RPMI7951 (cell line): ENCODE measurements at places on chromosomes 1 and 21. TPM values are rescaled to one million over a fixed set of nuclear protein-coding genes. Genes with fewer than 3 reads are reported as not detected.

DNA sequence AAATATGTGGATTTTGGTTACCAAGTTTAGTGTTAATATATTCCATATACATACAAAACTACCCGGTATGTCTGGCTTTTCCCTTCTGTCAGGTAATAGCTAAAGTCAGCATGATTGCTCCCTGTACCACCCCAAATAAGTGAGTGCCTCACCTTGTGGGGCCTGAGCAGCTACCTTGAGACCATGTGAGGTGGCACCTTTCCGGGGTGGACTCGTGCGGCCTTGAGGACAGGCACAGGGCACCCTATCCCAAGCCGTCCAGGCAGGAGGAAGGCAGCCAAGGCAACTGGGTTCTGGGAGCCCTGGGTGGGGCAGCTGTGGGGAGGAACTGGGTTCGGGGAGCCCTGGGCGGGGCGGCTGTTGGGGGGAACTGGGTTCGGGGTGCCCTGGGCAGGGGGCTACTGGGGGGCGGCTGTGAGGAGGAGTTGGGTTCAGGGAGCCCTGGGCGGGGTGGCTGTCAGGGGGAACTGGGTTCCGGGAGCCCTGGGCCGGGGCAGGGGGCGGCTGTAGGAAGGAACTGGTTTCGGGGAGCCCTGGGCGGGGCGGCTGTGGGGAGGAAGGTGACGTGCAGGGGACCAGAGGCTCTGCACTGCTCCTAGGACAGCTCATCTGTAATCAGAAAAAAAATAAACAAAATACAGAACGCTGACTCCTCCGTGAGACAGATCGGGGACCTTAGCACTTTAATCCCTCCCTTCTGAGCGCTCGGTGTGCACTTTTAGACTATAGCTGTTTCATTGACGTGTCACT lies 63.3 kb downstream of the POFUT2 start:
- no peak for DNase-seq

- DNase-seq, result no peak
Observed at GRCh38 chr1:5399771-5400170, 592.5 kb downstream of the NPHP4 start.

DNA sequence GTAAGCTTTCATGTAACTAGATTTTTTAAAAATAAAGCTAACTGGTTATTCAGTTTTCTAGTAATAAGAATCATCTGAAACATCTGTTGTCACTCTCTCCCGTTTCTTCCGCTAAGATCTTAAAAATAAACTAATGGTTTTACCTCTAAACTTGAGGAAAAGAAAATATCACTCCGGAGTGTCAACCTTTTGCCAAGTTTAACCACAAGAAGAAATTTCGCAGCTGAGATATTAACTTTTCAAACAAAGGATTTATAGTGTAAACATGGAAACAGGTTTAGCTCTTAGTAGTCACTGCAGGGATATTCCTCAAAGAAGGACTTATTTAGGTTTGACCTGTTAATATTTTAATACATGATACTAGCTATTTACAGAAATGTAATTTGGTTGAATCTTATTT lies 954.9 kb downstream of the ADGRL2 start:
- no peak for DNase-seq

DNA sequence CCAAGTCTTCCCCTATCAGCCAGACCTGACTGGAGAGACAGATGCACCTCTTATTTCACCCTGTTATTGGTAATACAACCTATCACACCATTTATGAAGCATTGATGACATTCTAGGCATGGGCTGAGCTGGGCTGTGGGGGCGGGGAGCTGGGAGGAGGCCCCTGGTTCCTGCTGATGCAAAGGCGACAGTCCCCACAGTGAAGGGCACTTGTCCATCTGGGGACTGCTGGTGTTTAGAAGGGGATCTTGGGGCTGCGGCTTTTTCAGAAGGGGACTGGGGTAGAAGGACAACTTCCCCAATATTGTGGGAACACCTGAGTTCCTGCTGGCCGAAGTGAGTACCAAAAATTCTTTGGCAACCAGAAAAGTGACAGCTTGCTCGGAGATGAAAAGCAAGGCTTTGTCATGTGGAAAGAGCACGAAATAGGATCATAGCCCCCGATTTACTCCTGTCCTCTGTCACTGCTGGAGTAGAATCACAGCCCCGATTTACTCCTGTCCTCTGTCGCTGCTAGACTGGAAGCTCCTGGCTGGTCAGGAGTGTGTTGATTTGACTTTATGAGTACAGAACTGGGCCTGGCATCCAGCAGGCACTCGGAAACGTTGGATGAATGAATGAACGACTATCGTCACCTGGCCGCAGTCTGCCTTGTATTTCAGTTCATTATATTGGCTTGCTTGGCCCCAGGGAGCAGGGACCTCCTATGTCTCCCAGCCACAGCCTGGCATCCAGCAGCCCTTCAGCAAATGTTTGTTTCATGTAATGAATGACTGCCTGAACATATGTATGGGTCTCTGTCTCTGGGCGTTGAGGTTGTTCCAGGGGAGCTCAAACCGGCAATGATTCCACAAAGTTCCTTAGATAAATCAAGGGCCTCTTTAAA lies 16.5 kb upstream of the ETV3L start:
- DNase-seq, result no peak

GRCh38 chr1:31549809-31550620 lies 26.3 kb upstream of the TINAGL1 start:
- DNase-seq, result peak; percentile 35

GRCh38 chr1:160522622-160523345 lies at the start of gene SLAMF6:
SLAMF6 (minus strand) TSS chr1:160523255; CDS start chr1:160523192, 63 bp downstream.
- DNase-seq, result no peak

DNA sequence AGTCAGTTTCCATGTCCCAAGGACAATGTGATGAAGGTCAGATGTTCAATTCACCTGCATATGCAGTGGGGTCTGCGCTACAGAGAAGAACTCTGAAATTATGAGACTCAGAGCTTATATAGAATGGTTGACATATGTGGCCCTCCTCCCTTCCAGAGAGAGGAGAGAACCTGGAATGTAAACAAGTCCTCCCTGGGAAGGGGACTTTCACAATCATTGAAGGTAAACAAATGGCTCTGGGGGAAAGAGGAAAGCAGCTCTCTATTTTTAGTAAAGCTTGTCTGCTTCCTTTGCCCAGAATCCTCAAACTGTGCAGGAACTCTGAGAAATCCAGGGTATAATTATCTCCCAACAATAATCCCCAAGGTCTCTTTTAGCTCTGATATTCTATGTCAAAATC lies 9.8 kb downstream of the OVGP1 start:
- DNase-seq, result no peak

DNA sequence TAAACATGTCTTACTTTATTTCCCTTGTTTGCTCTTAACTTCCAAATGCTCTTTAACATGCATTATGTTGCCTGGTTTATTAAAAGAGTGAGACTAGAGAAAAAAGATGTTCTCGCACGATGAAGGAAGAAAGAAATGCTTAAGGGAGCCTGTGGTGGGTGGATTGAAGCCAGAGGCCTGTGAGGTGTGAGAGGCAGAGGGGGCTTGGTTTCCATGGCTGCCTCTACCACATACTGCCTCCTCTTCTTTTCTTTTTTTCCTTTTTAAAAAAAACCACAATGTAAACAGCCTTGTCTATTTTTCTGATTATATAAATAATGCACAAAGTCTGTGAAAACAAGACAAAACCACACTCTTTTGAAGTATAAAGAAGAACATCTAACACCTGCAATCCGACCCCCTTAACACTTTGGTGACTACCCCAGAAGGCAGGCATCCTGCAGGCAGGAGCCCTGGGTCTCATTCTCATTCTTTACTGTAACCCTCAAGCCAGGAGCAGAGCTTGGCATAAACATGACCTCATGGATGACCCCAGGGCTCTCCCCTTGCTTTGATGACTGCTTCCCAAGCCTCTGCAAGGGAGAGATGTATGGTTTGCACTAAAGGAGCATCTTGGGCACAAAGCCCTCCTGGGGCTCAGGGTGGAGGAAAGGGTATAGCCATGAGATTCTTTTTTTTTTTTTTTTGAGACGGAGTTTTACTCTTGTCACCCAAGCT lies 10.1 kb upstream of the PARP1 start:
- DNase-seq, result no peak

DNA sequence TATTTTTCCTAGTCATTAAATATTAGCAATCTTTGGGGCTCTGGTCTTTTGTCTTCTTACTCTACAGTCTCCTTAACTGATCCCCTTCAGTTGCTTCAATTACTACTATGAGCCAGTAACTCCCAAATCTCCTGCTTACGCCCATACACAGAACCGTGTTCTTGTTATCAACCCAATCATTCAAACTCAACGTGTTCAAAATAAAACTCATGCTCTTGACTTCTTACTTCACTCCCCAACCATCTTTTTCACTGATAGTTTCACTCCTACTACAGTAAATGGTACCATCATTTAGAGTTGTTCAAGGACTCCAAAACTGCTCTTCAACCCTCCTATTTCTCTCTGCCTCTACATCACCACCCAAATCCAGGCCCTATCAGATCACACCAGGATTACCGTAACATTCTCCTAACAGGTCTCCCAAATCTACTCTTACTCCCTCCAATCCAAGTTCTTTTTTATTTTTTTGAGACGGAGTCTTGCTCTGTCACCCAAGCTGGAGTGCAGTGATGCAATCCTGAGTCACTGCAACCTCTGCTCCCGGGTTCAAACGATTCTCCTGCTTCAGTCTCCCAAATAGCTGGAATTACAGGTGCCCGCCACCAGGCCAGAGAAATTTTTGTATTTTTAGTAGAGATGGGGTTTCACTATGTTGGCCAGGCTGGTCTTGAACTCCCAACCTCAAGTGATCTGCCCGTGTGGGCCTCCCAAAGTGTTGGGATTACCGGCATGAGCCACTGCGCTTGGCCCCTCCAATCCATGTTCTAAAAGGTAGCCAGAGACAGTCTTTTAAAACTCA lies 3.0 kb downstream of the YARS1 start:
- DNase-seq, result peak; percentile 59

- DNase-seq, result no peak
Observed at GRCh38 chr1:31154000-31154631, 85.6 kb downstream of the NKAIN1 start.

DNA sequence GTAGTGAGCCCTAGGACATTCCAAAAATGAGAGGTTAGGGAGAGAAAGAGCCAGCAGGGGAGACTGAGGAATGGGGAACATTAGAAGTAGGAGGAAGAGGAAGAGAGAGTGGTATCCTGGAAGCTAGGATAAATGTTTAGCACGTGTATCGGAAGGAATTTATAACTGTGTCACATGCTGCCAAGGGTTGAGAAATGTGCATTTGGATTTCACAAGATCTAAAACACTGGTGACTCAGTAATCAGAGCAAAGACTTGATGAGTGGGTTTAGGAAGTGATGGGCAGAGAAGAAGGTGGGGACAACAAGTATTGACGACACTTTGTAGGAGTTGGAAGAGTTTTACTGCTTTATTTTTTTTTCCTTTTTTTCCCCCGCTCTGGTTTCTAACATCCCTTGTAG lies 193.9 kb downstream of the FMN2 start:
- DNase-seq, result peak; percentile 28

DNA sequence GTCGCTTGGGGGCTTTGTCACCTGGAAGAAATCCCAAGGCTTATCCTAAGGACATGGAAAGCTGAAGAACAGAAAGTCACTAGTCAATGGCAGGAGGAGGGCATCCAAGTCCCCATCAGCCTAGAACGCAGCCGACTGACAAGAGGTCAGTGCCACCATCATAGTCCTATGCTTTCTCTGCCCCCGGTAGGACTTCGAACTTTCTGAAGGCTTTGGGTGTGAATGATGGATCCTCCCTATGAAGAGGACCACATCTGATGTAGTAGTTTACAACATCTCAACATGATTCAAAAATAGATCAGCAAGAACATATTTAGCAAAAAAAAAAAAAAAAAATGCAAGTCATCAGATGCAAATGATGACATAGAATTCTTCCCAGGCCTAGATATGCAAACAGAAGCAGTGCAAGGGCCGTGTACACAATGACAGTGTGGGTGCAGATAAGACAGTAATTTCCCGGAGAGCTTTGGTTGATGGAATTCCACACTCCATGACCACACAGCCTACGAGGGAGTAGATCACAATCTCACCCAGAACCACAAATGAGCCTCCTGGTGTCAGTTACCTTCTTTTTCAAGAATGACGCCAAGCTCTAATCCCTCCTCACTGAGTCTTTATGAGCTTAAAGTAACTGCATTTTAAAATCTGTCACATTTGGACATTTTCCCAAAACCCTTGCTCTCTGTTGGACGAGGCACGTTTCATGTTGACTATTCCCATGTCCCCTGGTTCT lies 88.2 kb downstream of the PSMG1 start:
- peak; percentile 36 for DNase-seq

GRCh38 chr1:91546301-91546581 lies 45.6 kb downstream of the CDC7 start:
- no peak for DNase-seq

- DNase-seq, result no peak
Observed at GRCh38 chr1:109756848-109757521, 6.7 kb downstream of the EPS8L3 start.

DNA sequence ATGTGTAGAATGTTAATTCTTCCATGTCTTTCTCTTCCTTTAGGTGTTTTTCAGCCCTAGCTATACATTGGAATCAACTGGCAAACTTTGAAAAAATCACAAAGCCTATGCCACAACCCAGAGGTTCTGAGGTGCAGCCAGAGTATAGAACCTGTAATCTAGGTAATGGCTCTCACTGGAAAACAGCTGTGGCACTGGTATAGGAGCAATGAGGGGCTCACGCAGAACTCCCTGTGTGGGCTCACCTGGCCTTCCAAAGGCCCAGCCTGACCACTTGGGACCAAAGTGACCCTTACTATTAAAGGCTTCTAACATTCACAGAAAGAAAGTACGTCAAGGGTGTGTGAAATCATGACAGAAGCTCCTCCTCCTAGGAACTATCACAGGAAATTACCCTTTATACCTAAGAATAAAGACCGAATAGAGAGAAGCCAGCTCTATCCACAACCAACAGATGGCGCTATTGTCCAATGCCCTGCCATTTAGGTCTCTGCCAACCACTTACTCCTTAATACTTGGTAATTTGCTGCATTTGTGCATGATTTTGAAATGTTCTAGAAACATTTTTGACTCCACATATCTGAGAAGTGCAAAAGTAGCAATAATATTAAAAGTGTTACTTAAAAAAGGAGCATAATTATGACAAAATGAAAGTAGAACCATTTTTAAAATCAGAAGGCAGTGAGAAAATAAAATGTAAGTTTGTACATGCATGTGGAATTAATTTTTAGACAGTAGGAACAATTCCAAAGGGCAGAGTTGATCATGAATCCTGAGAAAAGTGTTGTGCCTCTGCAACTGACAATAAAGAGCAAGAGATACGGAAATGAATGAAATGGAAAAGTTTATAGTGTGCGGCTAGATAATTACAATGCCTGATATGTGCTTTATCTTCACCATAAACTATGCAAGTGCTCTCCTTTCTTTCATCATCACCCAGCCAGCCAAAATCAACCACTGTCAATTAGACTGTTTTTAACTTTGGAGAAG lies 93.1 kb upstream of the HAO2 start:
- DNase-seq, result peak; percentile 58

GRCh38 chr1:169217636-169218035 lies 111.1 kb downstream of the ATP1B1 start:
- no peak for DNase-seq

GRCh38 chr1:145889722-145890121 lies 4.1 kb upstream of the ANKRD35 start:
- DNase-seq, result no peak

The DMRTB1 gene
- not detected in 2 replicates for total RNA-seq

The GBP7 gene
- total RNA-seq, result not detected in 2 replicates

The S100A7A gene
- not detected in 2 replicates for total RNA-seq

The DCDC2B gene
- total RNA-seq, result not detected in 2 replicates
